ENCODE measurements at places on chromosomes 3 and 15. TPM values are rescaled to one million over a fixed set of nuclear protein-coding genes. Genes with fewer than 3 reads are reported as not detected.

The C2CD4A gene
- total RNA-seq: not detected

The CD86 gene
- 2.5 TPM for total RNA-seq

The TMA7 gene
- total RNA-seq: 188 TPM

The GOLGA8J gene
- total RNA-seq: not detected

The DAZL gene
- not detected for total RNA-seq

The STXBP5L gene
- not detected for total RNA-seq

The VGLL3 gene
- 30.6 TPM for total RNA-seq

The CD96 gene
- total RNA-seq: 0.10 TPM

The BUB1B gene
- total RNA-seq: 26.4 TPM

The THSD4 gene
- 43.2 TPM for total RNA-seq

The PIK3CB gene
- total RNA-seq: 24.1 TPM

The DPH3 gene
- 16.5 TPM for total RNA-seq

The GPR160 gene
- 1.3 TPM for total RNA-seq

The HMG20A gene
- total RNA-seq: 45.3 TPM

The IL17RE gene
- total RNA-seq: 4.8 TPM

The CPNE9 gene
- total RNA-seq: not detected

The ASB14 gene
- total RNA-seq: 3.4 TPM

The PDCD6IP gene
- total RNA-seq: 271 TPM

The GOLGA8M gene
- 0.10 TPM for total RNA-seq

The ITGA11 gene
- total RNA-seq: 6.3 TPM

The UCN2 gene
- 2.4 TPM for total RNA-seq

The IFT57 gene
- 58.4 TPM for total RNA-seq

The WNT5A gene
- 45.7 TPM for total RNA-seq

The TCF12 gene
- total RNA-seq: 176 TPM

The TTLL13 gene
- not detected for total RNA-seq

The SERINC4 gene
- 0.10 TPM for total RNA-seq

The EIF3J gene
- 83.3 TPM for total RNA-seq

The TMEM108 gene
- 4.6 TPM for total RNA-seq

Measured in tongue (tissue), 3 donors.